ENCODE measurements at places on chromosomes 4 and X.

DNA sequence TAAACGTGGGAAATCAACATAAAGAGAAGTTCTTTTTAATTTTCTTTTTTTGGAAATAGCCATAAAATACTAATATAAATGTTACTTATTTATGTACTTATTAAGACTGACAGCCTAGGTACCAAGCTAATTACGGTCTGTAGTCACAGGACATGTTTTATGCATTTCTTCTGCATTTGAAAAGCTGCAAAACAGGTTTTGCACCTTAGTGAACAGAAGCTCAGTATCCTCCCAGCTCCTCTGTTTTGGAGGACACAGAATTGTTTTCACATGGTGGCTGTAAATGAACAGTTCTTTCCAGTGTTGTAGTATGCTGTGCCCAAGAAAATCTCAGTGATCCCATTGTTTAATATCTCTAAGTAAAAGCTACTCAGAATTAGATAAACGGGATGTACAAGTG is 1788.0 kb upstream of the TENM3 start:
- no peak for DNase-seq

DNA sequence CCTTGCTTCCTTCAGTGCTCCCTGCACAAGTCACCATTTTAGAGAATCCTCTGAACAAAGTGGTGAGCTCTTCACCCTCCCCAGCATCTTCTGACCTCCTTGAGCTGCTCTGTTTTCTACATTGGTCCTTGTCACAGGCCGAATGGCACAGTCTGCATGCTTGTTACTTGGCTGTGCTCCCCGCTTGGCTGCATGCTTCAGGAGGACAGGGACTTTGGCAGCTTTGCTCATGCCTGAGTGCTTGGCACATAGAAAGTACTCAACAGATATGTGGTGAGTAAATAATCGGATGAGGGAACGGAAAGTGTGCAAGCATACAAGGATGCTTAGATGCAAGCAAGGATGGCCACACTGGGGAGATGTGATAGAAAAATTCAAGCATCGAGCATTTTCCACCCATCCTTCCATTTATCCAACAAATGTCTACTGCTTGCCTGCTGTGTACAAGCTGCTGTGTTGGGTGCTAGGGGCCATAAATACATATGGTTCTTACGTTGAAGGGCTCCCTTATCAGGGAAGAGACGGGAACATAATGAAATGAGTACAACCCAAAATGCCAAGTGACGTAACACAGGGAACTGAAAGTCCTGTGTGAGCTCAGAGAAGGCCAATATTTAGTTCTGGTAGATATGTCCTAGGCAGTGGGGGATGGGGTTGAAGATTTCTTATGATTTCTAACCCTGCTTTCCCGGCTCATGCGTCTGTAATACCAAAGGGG is 31.2 kb downstream of the SLC2A9 start:
- no peak for DNase-seq

GRCh38 chrX:47817421-47817820 is 19.3 kb upstream of the ZNF81 start:
- DNase-seq = no peak

GRCh38 chr4:159108124-159108523 is 5.2 kb downstream of the RAPGEF2 start:
- DNase-seq = no peak

GRCh38 chrX:115266300-115266699 is 23.2 kb upstream of the LUZP4 start:
- no peak for DNase-seq

GRCh38 chr4:533318-534100 is 34.5 kb downstream of the PIGG start:
- DNase-seq = no peak

DNA sequence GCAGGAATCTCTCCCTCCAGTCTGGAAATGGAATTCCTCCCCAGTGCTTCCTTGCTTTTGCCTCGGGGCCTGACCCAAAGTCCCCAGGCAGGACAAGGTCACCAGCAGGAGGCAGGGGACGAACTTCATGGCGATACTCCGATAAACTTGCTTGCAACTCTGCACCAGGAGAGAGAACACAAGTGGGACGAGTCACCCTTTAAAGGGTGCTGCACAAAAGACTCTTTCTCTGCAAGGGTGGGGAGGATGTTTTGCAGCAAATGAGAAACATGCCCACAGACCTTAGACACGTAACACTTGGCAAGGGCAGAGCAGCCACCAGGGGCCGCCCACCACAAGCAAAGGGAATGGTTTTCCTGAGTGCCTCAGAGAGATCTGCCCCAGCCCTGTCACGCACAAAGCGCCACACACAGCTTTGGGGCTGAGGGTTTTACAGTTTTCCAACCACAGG is at the start of gene FGFBP2:
FGFBP2 (minus strand) TSS at position 175 of the 451 bp plus-strand sequence; CDS start at position 129, 46 bp downstream.
- DNase-seq = no peak

DNA sequence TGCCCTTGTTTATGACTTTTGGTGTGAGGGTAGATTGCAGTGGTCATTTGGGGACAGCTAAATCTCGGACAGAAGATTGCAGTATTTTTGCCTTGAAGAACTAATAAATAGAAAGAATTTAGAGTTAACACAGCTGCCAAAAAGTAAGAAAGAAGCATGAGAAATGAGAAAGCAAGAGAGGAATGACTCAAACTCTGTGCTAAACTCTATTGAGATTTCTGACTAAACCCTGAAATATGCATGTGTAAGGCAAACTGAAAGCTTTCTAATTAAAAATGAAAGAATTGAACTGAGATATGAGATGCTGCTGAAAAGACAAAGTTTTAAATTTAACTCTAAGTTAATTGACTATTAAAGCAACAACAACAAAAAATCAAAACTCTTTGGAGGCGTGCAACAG is 791.3 kb downstream of the RAB28 start:
- no peak for DNase-seq

DNA sequence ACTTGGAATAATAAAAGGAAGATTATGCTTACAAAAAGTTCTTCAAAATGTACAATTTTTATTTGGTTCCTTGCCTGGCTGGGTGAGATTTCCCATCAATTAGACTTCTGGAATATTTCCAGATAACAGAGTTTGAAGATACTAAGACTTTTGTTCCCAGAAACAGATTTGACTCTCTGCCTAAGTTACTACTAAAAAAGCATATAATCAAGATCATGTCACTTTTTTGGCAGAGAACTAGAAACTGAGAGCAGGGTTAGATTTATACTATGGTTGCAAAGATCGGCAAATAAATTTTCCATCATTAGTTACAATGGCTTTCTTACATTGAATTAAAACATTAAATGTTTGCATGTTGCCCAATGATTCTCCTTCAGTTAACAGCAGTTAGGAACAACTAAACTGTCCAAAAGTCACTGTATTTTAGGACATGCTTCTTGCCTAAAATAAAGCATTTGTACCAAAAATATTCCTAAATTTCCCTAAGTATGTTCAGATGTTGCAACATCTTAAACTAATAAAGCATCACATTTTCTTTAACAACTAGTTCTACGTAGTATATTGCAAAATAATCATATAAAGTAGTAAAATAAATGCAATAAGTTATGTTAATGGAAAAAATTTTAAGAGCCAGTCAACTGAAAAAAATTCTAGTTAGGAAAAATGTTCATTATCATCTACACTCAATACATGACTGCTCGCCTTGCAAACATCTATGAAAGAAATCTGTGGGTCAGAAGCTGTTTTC is 73.0 kb downstream of the SEC24D start:
- no peak for DNase-seq

DNA sequence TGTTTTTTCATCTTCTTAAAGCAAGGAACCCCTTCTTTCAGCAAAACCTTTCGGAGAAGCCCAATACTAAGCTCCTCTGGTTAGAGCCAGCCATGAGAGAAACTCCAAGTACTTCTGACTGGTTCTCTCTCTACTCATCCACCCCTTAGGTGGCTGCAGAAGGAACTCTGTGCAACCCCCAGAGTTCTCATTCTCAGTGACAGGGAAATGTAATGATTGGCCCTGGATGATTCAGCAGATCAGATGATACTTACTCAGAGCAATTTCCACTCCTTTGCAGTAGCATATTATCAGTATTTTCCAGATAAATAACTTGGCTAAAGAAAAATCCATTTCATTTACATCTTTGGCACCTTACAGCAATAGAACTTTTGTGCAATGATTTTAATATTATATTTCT is 3.2 kb downstream of the SPP1 start:
- no peak for DNase-seq
